ENCODE measurements at places on chromosomes 13 and 19.

- DNase-seq = no peak
These were observed 310.8 kb upstream of the KLF12 start for GRCh38 chr13:74444864-74445479.

DNA sequence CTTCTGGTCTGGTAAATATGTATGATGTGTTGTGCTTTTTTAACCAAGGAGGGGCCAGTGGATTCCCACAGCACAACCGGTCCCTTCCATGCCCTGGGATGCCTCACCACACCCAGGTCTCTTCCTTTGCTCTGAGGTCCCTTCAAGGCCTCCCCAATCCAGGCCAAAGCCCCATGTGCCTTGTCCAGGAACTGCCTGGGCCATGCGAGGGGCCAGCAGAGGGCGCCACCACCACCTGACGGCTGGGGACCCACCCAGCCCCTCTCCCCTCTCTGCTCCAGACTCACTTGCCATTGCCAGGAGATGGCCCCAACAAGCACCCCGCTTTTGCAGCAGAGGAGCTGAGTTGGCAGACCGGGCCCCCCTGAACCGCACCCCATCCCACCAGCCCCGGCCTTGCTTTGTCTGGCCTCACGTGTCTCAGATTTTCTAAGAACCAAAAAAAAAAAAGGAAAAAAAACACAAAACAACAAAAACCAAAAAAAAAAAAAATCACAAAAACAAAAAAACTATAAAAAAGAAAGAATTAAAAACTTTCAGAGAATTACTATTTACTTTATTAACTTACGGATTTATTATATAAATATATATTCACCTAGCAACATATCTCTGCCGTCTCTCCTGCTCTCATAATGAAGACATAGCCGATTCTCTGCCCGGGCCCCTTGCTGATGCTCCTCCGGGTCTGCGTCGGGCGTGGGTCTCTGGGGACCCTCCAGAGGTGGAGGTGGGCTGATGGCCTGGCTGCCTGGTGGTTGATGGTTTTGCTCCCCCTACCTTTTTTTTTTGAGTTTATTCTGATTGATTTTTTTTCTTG lies 14.4 kb downstream of the CAPN12 start:
- peak; percentile 54 for DNase-seq

DNA sequence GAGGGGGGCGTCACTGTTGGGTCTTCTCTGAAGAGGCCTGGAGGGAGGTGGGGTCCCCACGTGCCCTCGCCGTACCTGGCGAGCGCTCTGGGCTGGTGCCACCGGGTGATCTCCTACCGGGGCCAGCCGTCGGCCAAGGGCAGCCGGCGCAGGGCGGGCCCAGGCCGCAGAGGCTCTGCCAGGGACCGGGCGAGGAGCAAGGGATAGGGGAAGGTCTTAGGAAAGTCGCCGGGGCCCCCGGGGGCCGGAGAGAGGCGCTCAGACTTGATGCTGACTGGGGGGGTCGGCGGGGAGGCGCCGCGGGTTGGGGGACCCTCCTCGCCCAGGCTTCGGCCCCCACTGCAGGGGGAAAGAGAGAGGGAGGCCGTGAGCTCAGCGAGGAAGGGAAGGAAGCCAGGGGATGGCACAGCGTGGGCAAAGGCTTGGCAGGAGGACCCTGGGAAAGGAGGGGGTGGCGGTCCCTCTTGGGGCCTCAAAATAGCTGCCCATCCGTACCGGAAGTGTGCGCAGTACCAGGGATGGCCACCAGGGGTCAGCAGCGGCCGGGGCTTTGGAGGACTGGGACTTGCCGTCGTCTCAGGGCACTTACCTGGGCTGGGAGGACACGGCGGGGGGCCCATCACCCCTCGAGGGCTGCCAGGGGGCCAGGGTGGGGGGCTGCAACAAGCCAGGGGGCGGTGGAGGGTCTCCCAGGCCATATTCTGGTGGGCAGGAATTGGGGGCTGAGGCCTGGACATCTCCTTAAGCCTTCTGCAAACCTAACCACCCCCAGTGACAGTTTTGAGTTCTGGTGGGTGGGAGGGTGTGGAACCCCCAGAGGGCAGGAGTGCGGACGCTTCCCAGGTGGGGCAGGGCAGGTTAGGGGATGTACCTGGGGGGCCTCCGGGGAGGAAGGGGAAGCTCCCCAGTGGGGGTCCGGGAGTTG lies 7.7 kb upstream of the TMEM161A start:
- peak; percentile 64 for DNase-seq

GRCh38 chr19:1672038-1672768 lies 19.8 kb upstream of the TCF3 start:
- peak; percentile 29 for DNase-seq

GRCh38 chr13:51717786-51718398 lies 86.1 kb downstream of the DHRS12 start:
- peak; percentile 15 for DNase-seq

- no peak for DNase-seq
These were observed 1032.2 kb upstream of the SLC10A2 start for GRCh38 chr13:104098421-104098820.

DNA sequence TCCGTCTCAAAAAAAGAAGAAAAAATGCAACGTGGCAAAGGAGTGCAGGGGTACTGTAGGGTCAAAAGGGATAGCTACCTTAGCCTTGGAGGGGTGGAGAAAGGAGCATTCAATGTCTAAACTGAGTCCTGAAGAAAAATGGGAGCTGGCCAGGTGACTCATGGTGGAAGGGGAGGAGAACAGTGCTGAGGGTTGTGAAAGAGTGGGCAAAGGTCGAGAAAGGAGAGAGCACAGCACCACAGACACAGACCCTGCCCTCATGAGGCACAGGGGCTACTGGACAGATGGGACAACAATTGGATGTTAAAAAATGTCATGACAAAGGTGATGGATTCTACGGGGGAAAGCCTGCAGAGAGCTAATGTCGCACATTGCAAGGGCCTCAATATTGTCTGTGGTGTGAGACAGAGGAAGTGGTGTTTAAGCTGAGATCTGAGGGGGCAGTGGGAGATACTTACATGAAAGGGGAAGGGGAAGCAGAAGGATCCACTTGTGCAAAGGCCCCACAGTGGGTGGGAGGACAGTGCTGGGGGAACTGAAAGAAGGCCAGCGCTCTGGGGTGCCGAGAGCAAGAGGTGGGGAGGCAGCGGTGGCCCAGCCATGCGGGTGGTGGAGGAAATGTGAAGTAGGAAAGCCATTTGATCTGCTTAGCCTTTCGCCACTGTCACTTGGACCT lies 42.9 kb upstream of the URAD start:
- DNase-seq = no peak

DNA sequence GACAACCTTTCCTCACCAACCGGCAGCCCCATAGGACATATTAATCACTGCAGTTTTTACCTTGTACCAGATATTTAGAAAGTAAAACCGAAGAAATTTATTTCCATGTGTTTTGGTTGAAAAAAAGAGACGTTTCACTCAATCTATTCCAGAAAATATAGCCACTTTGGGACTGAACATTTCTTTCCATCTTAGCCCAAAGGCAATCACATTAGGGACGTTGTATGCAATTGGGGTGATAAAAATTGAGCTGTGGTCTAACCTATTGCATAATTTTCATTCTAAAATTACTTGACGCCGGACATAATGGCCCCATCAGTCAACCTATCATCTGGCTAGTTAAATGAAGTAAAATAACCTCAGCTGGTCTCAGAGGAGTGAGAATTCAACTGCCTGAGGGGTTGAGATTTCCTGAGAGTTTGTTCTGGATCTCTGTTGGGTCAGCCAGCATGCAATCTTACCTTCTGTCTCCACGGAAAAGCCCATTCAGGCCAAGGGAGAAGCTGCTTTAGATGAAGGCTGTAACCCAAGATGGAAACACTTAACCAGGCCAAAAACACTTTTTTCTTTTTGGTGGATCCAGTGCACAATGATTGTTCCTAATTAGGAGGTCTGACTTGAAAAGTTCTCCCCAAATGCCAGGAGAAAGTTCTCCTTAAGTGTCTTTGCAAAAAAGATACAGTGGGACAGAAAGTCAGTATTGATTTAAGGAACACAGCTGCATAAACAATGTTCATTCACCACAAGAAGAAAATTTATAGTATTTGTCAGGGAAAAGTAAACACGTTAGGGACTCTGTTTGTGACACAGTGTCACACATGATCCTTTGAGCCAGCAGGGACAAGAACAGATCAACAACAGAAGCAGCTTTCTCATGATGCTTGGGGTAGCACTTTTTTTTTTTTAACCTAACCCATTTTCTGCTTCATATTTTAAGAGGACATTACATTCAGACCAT lies 34.1 kb downstream of the DLEU7 start:
- DNase-seq = no peak

- DNase-seq = no peak
These were observed 2.4 kb downstream of the C19orf38 start for GRCh38 chr19:10850631-10851030.

DNA sequence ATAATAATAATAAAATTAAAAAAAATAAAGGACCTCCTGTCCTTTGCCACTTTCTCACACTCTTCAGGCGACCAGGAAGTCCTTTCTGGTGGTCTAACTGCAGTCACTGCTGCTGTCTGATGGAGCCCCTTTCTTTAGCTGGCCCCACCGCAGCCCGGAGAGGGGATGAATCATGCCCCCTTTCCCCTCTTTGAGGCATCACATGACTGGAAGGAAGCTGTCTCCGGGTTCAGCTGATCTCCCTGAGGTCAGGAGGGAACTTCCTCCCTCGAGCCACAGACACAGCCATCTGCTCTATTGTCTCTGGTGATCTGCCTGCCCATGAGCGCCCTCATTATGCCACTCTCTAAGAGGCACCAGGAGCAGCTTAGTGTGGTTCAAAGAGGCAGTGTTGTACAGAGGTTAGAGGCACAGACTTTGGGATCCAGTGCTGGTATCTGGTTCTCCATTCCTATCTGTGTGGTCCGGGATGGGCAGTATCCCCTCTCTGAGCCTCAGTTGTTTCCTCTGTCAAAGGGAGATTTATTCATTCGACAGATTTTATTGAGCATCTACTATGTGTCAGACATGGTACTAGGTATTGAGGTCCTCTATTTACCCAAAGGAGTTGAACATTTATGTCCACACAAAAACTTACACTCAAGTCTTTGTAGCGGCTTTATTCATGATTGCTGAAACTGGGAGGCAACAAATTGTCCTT lies 30.0 kb downstream of the VAV1 start:
- DNase-seq = no peak

All from cerebellar cortex (tissue), 1 donor.